ENCODE measurements at places on chromosomes 16 and 17.

- no peak for DNase-seq
Measured at GRCh38 chr17:40813804-40814203, 8.6 kb downstream of the KRT10 start.

DNA sequence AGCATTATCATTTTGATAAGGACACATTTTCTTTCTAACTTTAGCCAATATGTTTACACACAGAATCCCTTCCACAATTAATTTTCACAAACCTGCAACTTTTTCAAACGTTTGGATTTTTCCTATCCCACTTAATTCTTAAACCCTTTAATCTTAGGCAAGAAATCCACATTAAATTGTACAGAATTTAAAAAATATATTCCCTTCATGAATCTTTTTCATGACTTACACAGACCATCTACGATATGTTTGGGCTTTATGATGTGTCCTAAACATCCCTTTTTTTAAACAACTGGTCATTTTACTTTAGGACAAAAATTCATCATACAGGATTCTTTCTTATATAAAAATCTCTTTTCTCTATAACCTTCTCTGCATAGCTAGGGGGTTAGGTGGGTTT, 241.5 kb upstream of the CNTNAP4 start:
- no peak for DNase-seq

- DNase-seq, result no peak
Measured at GRCh38 chr16:69106491-69107315, 1.2 kb downstream of the HAS3 start.

- no peak for DNase-seq
Measured at GRCh38 chr17:73612031-73612472, 32.2 kb downstream of the SDK2 start.

DNA sequence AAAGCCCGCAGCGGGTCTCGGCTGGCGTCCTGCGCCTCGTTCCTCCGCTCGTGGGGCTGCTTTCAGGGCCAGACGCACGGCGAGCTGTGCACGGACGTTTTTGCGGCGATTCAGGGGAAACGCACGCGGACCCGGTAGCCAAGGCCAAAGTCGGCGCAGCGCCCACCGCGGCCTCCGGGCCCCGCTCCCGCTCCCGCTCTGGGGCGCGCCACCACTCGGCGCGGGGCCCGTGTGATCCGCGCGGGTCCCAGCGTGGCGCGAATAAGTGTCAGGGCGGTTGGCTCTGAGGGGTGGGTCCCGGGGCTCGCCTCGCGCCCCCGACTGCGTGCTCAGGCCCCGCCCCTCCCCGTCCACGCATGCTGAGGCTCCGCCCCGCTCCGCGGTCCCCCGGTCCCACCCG, 694 bp upstream of the TBCD start:
- no peak for DNase-seq

- DNase-seq, result no peak
Measured at GRCh38 chr17:81666092-81666341, 388 bp downstream of the OXLD1 start.

DNA sequence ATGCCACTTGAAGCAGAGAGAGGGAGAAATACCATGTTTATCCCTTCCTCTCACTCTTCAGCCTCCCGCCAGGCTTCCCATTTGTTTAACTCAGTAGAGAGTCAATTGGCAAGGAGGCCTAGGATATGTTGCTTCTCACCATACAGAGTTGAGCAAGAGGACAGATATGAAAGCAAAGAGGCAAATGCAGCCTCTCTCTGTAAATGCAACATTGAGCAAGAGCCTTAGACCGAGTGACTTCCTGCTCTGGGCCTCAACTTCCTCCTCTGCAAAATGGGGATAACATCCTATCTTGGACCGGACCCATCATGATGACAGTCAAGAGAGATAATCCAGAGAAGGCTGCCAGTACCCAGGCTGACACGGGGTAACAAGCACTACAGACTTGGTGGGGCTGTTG, 36.8 kb downstream of the SOCS1 start:
- no peak for DNase-seq

DNA sequence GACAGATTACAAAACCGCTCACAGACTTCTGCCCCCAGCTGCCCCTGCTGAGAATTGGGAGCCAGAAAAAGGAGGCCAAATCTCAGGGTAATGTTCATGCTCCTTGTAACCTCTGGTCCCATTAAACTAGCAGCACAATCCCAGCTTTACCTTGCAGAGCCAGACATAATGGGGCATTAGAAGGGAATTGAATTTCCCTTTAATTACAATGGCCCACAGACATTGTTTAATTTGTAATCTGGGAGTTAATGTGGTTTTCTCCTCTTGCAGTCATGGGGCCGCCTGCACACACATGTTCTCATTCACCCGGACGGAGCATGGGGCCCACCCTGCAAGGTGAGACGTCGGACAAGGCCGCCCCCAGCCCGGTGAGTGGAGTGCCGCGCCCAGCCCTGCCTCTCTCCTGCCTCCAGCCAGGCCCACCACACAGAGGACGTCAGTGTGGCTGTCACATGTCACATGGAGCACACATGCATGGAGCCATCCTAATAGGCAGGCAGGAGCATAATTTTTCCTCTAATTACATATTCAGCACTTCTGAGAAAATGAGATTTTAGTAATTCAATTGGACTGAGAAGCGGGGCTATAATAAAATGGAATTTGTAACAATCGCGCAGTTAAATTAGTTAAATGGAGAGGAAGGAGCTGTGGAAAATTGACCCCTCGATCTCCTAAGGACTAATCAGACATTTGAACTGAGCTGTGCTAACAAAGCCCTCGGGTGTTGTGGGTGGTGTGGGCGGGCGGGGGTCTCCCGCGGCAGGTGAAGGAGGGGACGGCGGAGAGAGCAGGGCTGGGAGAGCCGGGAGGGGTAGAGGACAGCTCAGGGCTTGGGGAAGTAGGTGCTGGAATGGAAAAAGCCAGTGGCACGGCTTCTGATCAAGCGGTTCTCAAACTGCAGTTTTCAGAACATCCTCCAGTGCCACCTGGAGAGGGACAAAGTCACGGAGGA, 87.7 kb downstream of the ENGASE start:
- DNase-seq, result no peak

- DNase-seq, result no peak
Measured at GRCh38 chr17:61456688-61457225, 4.5 kb downstream of the TBX4 start.

DNA sequence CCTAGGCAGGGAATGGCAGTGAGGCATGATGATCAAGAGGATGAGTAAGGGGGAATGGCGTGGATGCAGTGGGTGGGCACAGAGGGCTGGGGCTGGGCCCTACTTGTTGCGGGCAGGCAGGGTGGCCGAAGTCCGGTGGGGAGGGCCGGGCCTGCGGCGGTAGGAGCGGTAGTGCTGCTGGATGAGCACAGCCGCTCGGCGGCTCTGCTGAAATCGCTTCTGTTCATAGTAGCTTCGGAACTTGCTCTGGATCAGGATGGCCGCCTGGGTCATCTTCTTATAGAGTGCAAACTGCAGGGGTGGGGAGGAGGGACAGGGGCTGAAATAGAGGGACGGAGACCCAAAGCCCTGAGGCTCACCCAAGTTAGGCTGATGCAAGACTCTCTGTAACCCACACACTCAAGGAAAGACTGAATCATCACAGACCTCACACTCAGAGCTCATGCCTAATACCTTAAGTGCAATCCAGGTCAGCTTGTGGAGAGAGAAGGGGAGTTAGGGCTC, 1.5 kb upstream of the SPAG7 start:
- no peak for DNase-seq

- DNase-seq, result no peak
Measured at GRCh38 chr16:65624666-65625065, 502.8 kb upstream of the CDH11 start.
